ENCODE measurements at places on chromosomes 1 and 21.
A peak's percentile ranks its signal among the peaks of the same experiment; 100 is the strongest.

DNA sequence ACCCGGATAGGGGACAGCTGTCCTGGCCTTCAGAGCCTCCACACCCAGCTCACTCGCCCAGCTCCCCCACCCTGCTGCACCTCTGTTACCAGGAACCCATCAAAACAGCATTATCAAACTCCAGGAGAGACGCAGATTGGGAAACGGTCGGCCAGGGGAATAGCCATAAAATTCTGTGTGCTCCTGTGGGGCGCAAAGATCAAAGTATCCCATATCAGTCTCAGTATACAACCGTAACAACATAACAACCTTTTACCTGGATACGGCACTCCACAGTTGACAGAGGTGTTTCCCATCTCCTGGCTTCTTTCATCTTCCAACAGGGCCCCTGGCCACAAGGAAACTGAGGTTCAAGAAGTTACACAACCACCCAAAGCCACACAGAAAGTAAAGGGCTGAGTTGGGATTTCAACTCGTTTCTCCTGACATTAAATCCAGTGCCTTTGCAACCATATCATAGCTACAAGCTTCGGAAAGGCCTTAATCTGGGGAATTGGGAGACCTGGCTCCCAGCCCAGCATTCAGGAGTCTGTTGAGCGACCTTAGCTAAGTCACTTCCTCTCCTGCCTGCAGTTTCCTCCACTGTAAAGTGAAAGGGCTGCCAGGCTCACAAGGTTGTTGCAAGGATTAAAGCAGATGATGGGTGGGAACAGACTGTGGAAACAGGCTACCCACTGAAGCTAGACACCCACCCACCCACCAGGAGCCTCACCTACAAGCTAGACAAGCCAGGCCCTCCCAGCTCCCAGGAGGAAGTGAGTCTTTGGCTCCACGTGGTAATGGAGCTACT lies 8.1 kb upstream of the EPHB2 start:
- DNase-seq: no peak

DNA sequence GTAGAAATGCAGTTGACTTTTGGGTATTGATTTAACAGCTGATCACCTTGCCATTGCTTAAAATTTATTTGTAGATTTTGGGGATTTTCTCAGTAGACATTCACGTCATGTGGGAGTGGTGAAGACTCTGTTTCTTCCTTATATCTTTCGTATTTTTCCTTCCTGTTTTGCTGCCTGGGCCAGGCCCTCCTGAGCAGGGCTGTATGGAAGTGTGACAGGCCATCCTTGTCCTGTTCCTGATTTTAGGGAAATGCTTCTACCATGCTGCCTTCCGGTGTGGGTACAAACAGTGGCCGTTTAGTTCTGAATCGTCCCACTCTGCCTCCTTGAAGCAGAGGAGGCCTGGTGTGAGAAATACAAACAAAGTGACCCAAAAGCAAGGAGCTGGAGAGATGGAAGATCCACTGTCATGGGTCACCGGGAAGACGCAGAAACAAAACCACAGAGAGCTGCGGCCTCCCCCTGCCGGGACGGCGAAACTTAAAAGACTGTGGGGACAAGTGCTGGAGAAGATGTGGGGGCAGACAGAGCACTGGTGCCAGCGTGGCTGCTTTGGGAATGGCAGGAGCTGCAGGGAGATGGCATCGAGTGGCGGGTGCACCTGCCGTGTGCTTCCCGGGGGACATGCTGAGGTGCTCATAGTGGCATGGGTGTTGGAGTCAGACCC lies 7.6 kb downstream of the AGPAT3 start:
- DNase-seq: no peak

DNA sequence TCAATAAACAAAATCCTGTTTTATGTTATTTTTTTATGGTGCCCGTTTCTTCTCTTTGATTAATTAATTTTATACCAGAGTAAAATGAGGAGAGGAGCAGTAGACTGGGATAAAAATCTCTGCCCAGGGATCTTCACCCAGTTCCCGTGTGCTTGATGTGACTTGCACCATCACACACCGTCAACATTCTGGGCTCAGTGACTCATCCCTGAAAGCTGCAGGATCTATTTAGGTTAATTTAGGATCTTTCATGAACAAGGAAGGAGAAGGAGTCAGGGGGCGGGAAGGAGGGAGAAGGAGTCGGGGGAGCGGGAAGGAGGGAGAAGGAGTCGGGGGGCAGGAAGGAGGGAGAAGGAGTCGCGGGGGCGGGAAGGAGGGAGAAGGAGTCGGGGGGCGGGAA lies 182.4 kb downstream of the SMYD3 start:
- DNase-seq: no peak

DNA sequence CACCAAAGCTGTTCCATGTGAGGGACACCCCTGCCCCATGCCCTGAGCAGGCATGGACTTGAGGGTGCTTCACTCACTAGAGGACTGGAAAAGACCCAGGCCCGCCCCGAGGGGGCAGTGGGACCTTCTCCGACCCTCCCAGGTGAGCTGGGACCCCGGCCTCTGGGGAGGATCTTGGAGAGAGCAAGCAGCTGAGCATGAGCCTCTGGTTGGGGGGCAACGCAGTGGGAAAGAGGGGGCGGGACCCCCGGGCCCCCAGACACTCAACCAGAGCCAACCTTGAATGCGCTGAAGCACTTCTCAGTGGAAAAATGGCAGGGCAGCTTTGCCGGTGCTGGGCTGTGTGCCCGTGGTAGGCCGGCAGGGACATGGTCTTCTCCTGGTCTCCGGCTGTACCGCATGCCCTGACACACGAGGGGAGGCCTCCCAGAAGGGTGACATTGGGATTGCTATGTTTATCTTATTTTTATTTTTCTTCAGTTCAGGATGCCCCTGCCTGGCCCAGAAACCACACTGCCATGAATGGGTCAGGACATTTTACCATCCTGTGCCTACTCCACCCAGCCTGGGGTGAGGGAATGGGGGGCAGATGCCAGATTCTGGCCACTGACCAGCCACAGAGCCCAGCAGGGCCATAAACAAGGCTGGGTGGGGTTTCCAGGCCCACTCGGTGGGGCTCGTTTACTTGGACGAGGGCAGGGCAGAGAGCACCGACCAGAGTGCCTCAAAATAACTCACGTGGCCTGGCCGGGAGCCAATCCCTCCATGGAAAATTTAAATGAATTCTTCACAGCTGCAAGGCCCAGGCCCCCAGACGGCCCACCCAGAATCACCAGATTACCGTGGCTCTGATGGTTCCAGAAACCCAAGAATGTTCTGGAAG lies 17.2 kb upstream of the LAPTM5 start:
- no peak for DNase-seq

DNA sequence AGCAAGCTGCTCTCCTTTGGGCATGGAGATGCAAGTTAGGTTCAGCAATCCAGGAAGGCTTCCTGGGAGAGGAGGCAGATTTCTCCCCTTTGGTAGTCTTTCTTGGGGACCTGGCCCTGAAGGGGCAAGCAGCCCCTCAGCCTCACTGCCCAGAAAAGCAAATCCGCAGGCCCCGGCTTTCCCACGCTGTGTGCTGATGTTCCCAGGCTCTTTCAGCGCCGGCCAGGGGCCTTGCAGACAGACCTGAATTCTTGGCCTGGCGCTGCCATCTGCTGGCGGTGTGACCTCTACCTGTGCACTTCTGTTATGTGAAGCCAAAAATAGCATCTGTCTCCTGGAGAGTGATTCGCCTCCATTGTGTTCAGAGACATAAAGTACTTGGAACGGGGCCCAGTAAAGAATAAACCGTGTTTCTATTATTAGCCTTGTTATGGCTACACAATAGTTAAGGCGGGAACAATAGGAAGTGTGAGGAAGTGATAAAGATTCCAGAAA lies 64.8 kb downstream of the ALPL start:
- DNase-seq: no peak

- no peak for DNase-seq
Measured at GRCh38 chr1:22176258-22176657, 33.4 kb upstream of the WNT4 start.

- no peak for DNase-seq
Measured at GRCh38 chr1:182291584-182292192, 99.9 kb downstream of the GLUL start.

DNA sequence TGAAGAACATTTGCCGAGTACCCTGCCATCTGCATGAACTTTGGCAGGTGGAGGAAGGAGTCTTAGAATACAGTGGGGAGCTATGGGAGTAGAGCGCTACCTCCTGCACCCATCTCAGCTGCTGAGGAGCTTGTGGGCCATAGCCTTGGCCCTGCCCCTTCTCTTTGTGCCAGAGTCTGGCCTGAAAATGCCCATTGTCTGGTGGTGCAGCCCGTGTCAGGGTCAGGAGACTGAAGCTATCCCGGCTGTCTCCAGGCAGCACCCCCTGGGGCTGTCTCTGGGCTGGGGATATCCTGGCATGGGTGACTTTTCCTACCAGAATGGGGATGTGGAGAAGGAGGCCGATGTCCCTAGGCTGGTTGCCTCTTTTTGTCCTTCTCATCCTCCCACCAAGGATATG lies 7.3 kb downstream of the IPO13 start:
- peak; percentile 31 for DNase-seq

GRCh38 chr1:200784576-200784975 lies 45.9 kb downstream of the CAMSAP2 start:
- DNase-seq: no peak

DNA sequence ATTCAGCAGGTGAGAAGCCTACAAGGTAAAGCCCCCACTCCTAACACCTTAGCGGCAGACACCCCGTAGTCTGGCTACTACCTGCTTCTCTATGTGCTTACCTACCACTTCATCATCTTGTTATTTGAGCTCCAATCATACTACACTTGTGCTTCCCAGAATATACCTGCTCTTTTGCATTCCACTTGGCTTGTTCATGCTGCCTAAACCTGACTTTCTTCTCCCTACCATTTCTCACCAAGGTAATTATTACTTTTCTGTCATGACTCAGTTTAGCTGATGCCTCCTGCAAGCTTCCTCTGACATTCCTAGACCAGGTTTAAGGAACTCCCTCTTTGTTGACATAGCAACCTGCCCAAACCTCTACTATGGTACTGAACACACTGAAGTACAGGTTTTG lies 495.6 kb upstream of the C1orf87 start:
- DNase-seq: no peak

GRCh38 chr1:147722124-147722523 lies 38.3 kb downstream of the GJA5 start:
- no peak for DNase-seq

DNA sequence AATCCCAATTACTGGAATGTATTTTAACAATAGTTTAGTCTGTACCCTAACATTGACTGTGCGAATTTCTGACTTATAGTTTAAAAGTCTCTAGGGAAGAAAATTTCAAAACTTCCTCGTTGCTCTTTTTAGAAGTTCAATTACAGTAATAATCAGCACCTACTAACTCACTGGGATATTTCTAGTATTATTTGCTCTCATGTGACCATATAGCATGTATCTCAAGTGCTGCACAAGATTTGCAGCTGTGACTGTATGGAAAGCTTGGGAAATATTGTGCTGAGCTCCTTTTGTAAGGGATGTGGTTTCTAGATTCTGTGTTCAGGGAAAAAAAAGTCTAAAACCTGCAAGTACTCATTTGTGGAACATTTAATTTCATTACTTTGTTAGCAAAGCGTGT lies 153.1 kb downstream of the ST6GALNAC3 start:
- no peak for DNase-seq

- no peak for DNase-seq
Measured at GRCh38 chr1:211925016-211925415, 94.5 kb upstream of the LPGAT1 start.

- no peak for DNase-seq
Measured at GRCh38 chr1:48031676-48032075, 34.5 kb upstream of the TRABD2B start.

DNA sequence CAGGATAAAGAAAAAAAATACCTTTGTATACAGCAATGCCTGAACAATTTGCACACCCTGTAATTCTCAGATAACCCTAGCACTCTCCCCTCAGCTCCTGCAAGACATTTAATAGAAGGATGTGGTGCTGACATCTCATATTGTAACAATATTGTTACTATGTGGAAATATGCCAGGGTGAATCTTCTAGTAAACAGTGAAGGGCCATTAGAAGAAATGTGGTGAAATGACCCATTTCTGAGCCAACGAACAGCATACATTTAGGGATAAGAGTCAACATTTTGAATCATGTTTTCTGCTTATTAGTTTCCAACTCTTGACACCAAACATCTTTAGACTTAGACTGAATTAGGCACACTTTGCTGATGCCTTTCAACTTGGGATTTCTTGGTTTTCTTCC lies 188.2 kb downstream of the KAZN start:
- DNase-seq: no peak

DNA sequence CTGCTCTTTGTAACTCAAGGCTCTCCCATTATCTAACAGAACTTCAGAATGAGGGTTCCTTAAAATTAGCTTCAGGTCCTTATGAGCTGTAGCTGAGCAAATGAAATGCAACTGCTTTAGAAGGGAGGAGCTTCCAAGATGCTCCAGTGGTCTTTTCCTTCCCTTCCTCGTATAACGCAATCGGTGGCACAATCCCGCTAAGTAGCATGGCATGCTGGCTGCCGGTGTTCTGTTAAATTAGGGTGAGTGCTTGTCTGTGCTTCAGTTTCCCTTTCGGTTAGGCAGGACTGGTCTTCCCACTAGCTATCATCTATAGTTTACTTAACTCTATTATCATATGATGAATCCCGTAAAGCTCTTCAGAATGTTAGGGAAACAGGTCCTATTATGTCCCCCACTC lies 917 bp downstream of the KIAA0040 start:
- no peak for DNase-seq

- no peak for DNase-seq
Measured at GRCh38 chr21:27532076-27532475, 565.2 kb upstream of the ADAMTS5 start.
